ENCODE measurements at places on chromosomes 16 and 17. TPM values are rescaled to one million over a fixed set of nuclear protein-coding genes. Genes with fewer than 3 reads are reported as not detected.
A peak's percentile ranks its signal among the peaks of the same experiment; 100 is the strongest.

DNA sequence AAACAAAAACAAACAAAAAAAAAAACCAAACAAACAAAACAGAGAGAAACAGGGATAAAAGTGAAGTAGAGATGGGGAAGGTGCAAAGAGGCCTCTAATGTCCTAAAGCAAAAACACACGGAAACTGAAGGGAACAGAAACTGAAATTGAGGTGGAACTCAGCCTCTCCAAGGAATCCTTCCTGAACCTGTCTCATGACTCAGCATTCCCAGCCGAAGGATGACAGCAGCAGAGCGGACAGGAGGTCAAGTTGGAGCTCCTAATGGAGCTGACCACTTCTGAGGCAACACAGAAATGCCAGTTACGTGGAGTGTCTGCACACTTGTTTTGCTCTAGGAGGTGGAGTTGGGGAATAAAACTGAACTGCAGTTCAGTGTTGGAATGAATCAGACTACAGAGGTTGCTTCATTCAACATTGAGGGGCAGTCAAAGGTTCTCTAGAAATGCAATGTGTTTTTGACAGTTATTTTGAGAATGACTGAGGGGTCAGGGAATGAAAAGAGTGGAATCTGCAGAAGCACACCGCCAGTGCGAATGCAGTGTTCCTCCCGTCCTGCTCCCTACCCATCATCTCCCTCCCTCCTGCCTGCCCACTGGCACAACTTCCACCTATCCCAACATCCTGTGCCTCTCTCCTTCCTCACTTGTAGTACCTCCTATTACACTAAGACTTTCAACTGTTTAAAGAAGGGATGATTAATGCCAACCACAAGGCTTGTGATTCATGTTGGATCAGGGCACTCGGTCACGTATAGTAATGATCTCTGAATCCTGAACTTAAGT is 6.3 kb downstream of the UBE2O start:
- DNase-seq, result no peak
- H3K27ac ChIP-seq, result peak overlapping the region; percentile 73
- peak overlapping the region; percentile 33 for H3K4me3 ChIP-seq
- H3K27me3 ChIP-seq, result no peaks in the 10 kb centered on the region
- no peaks in the 10 kb centered on the region for H3K36me3 ChIP-seq

- no peak for DNase-seq
- H3K27me3 ChIP-seq, result no peaks in the 10 kb centered on the region
- peaks cover 51% of the 10 kb centered on the region for H3K4me1 ChIP-seq
- no peak overlapping the region for H3K4me3 ChIP-seq
These were observed 14.2 kb downstream of the ANKFY1 start for GRCh38 chr17:4249452-4250029.

GRCh38 chr17:38466346-38467315 is 38.4 kb downstream of the ARHGAP23 start:
- peak overlapping the region; percentile 60 for H3K4me3 ChIP-seq
- H3K36me3 ChIP-seq, result peaks cover 70% of the 10 kb centered on the region
- no peaks in the 10 kb centered on the region for H3K27me3 ChIP-seq
- peak overlapping the region; percentile 91 for H3K27ac ChIP-seq

The HOXB1 gene
- not detected for total RNA-seq

All from psoas muscle (tissue), 8 donors.